ENCODE measurements at places on chromosomes 1 and 21. TPM values are rescaled to one million over a fixed set of nuclear protein-coding genes. Genes with fewer than 3 reads are reported as not detected.

- no peak for DNase-seq
- H3K36me3 ChIP-seq, result no peaks in the 10 kb centered on the region
- no peak overlapping the region for H3K27ac ChIP-seq
- H3K27me3 ChIP-seq, result no peaks in the 10 kb centered on the region
- no peaks in the 10 kb centered on the region for H3K4me1 ChIP-seq
Measured at GRCh38 chr1:43396059-43396458, 6.4 kb downstream of the SZT2 start.

The NEK2 gene
- 24.9 TPM for total RNA-seq

GRCh38 chr1:203056012-203056411 lies 29.7 kb downstream of the PPFIA4 start:
- no peaks in the 10 kb centered on the region for H3K27me3 ChIP-seq
- no peak overlapping the region for H3K27ac ChIP-seq
- peaks cover 43% of the 10 kb centered on the region for H3K4me1 ChIP-seq
- no peaks in the 10 kb centered on the region for H3K36me3 ChIP-seq

GRCh38 chr1:151520359-151520758 lies 9.2 kb downstream of the CGN start:
- H3K36me3 ChIP-seq, result peaks cover 31% of the 10 kb centered on the region
- H3K4me3 ChIP-seq, result no peak overlapping the region
- no peak for DNase-seq
- peaks cover 13% of the 10 kb centered on the region for H3K4me1 ChIP-seq
- no peak overlapping the region for H3K27ac ChIP-seq
- H3K27me3 ChIP-seq, result no peaks in the 10 kb centered on the region

The ACKR1 gene
- not detected for total RNA-seq

DNA sequence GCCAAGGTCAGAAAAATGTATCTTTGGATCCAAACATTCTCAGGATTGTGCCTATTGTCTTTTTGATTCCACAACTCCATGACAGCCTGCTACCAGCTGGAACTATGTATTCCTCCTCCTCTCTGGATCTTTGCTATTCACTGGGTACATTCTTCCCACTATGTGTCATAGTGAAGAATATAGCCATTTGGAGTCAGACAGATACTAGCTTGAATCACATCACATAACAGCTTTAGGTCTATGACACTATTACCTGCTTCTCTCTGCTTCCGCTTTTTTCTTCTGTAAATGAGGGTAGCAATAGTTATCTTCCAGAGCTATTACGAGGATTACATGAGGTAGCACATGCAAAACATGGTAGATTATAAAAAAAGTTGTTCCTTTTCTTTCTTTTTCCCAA lies 5.4 kb upstream of the EXO1 start:
- no peak overlapping the region for H3K4me3 ChIP-seq
- DNase-seq, result no peak
- H3K4me1 ChIP-seq, result peaks cover 5% of the 10 kb centered on the region
- no peaks in the 10 kb centered on the region for H3K36me3 ChIP-seq

The C1orf167 gene
- total RNA-seq, result 1.7 TPM

GRCh38 chr1:25530186-25531081 lies 13.0 kb upstream of the LDLRAP1 start:
- H3K27ac ChIP-seq, result no peak overlapping the region
- no peak for DNase-seq
- H3K4me1 ChIP-seq, result no peaks in the 10 kb centered on the region

- no peak overlapping the region for H3K27ac ChIP-seq
- peaks cover 29% of the 10 kb centered on the region for H3K4me1 ChIP-seq
- peaks cover 69% of the 10 kb centered on the region for H3K27me3 ChIP-seq
- H3K36me3 ChIP-seq, result no peaks in the 10 kb centered on the region
- no peak for DNase-seq
- no peak overlapping the region for H3K4me3 ChIP-seq
Measured at GRCh38 chr1:37031429-37031828, 2.9 kb downstream of the GRIK3 start.

GRCh38 chr1:183648042-183648441 lies 5.1 kb downstream of the APOBEC4 start:
- H3K4me3 ChIP-seq, result no peak overlapping the region
- H3K27me3 ChIP-seq, result no peaks in the 10 kb centered on the region
- H3K36me3 ChIP-seq, result no peaks in the 10 kb centered on the region
- H3K4me1 ChIP-seq, result no peaks in the 10 kb centered on the region
- DNase-seq, result no peak
- H3K27ac ChIP-seq, result no peak overlapping the region

GRCh38 chr1:182143825-182144645 lies 82.5 kb upstream of the ZNF648 start:
- H3K27ac ChIP-seq, result no peak overlapping the region
- H3K36me3 ChIP-seq, result no peaks in the 10 kb centered on the region
- H3K4me1 ChIP-seq, result peaks cover 10% of the 10 kb centered on the region
- H3K27me3 ChIP-seq, result no peaks in the 10 kb centered on the region
- no peak overlapping the region for H3K4me3 ChIP-seq

GRCh38 chr21:25734654-25734903 lies 125 bp downstream of the ATP5PF start:
- DNase-seq, result no peak
- peak overlapping the region; percentile 97 for H3K4me3 ChIP-seq
- peaks cover 2% of the 10 kb centered on the region for H3K36me3 ChIP-seq
- H3K4me1 ChIP-seq, result peaks cover 10% of the 10 kb centered on the region

Data from GM23338 (cell line).